ENCODE measurements at places on chromosomes 4 and X.

DNA sequence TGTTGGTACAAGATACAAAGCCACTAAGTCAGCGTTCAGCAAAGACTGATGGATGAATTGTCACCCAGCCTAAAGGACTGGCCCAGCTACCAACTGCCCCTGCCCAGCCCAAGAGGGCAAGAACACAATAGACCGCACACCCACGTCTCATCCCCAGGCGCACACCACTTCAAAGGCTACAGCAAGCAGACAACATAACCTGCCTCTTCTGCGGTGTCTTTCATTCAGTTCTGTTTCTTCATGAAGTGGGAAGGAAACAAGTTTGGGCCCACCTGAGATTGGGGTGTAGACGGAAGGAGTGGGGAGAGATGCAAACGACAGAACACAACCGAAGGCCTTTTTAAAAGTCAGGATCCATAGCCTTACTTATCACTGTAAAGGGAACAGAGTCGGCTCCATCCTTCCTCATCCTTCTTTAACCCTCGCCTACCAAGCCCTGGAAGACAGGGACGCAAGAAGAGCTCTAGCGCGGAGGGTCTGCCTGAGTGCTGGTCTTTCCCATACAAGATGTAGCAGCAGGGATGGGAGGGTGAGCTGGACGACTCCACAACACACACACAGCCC is 691 bp downstream of the SCARB2 start:
- DNase-seq, result peak; percentile 28
- H3K4me3 ChIP-seq, result peak overlapping the region; percentile 75
- peaks cover 30% of the 10 kb centered on the region for H3K27me3 ChIP-seq
- H3K27ac ChIP-seq, result peak overlapping the region; percentile 70
- no peaks in the 10 kb centered on the region for H3K36me3 ChIP-seq

GRCh38 chr4:151485541-151486131 is 76.7 kb downstream of the FHIP1A start:
- no peak for DNase-seq
- no peak overlapping the region for H3K4me3 ChIP-seq

GRCh38 chr4:121227341-121227792 is 63.2 kb upstream of the TNIP3 start:
- H3K4me1 ChIP-seq, result peaks cover 7% of the 10 kb centered on the region
- peaks cover 3% of the 10 kb centered on the region for H3K27me3 ChIP-seq
- H3K27ac ChIP-seq, result no peak overlapping the region

DNA sequence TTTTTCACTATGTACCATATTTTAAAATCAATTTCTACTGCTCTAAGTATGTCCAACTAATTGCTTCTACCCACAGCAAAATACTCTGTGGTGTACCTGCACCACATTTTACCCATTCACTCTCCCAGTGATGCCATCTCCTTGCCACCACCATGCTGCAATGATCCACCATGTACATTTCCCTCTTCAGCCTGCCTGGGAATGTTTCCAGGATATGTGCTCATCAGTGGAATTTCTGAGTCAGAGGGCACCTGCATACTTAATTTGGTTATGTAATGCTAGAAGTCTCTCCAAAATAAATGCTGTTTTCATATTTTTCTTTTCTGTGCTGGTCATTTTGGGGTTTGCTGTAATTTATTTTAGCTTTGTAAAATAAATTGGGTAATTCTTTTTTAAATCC is 33.2 kb upstream of the OCIAD2 start:
- H3K4me3 ChIP-seq, result no peak overlapping the region
- no peaks in the 10 kb centered on the region for H3K36me3 ChIP-seq
- no peak for DNase-seq
- H3K27me3 ChIP-seq, result peaks cover 15% of the 10 kb centered on the region
- peaks cover 3% of the 10 kb centered on the region for H3K4me1 ChIP-seq
- H3K27ac ChIP-seq, result no peak overlapping the region

DNA sequence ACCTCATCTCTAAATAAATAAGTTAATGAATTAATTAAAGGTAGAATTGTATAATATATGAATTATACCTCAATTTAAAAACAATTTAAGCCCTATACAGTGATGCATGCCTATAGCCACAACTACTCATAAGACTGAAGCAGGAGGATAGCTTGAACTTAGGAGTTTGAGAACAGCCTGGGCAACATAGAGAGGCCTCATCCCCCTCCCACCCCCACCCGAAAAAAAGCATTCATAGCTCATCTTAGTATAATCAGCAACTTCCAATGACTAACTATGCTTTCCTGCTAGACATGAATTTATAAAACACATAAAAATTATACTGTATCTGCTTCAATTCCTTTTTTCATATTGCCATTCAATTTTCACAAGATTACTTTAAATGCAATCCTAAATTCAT is 1.6 kb downstream of the LRBA start:
- H3K36me3 ChIP-seq, result peaks cover 18% of the 10 kb centered on the region
- H3K4me3 ChIP-seq, result peak overlapping the region; percentile 100
- H3K27me3 ChIP-seq, result no peaks in the 10 kb centered on the region
- H3K27ac ChIP-seq, result no peak overlapping the region
- no peak for DNase-seq
- H3K4me1 ChIP-seq, result peaks cover 22% of the 10 kb centered on the region

- no peak for DNase-seq
- no peak overlapping the region for H3K4me3 ChIP-seq
- H3K27ac ChIP-seq, result no peak overlapping the region
- H3K4me1 ChIP-seq, result no peaks in the 10 kb centered on the region
- H3K27me3 ChIP-seq, result no peaks in the 10 kb centered on the region
Measured at GRCh38 chr4:158356301-158356700, 146.0 kb downstream of the TMEM144 start.

GRCh38 chr4:184420881-184421416 is 53.4 kb downstream of the IRF2 start:
- H3K27ac ChIP-seq, result peak overlapping the region; percentile 88
- H3K36me3 ChIP-seq, result peaks cover 62% of the 10 kb centered on the region
- peak; percentile 33 for DNase-seq
- H3K4me3 ChIP-seq, result peak overlapping the region; percentile 72

DNA sequence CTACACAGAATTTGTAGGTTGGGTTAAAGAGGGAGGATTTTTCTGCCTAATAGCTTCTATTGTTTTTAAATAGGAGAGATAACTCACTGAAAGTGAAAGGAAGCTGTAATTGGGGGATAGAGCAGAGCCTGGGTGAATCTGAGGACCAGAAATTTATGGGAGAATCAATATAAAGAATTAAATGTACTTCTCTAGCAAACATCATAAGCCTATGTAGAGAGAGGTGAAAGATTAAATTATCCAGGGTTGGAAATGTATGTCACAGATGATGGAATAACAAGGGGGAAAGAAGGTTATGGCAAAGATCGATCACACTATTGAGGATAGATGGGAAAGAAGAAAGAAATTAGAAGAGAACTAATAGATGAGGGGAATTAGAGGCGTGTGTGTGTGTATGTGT is 104.4 kb upstream of the DCAF8L1 start:
- H3K36me3 ChIP-seq, result no peaks in the 10 kb centered on the region
- no peaks in the 10 kb centered on the region for H3K27me3 ChIP-seq
- no peak overlapping the region for H3K4me3 ChIP-seq
- DNase-seq, result no peak
- H3K4me1 ChIP-seq, result no peaks in the 10 kb centered on the region

GRCh38 chr4:139137763-139138162 is 39.3 kb downstream of the ELF2 start:
- no peaks in the 10 kb centered on the region for H3K27me3 ChIP-seq
- peaks cover 11% of the 10 kb centered on the region for H3K36me3 ChIP-seq
- no peak for DNase-seq
- no peak overlapping the region for H3K4me3 ChIP-seq

GRCh38 chr4:45931154-45931553 is 192.7 kb downstream of the GABRG1 start:
- H3K27ac ChIP-seq, result no peak overlapping the region
- no peaks in the 10 kb centered on the region for H3K4me1 ChIP-seq
- no peak for DNase-seq
- no peaks in the 10 kb centered on the region for H3K36me3 ChIP-seq
- H3K27me3 ChIP-seq, result no peaks in the 10 kb centered on the region
- no peak overlapping the region for H3K4me3 ChIP-seq

DNA sequence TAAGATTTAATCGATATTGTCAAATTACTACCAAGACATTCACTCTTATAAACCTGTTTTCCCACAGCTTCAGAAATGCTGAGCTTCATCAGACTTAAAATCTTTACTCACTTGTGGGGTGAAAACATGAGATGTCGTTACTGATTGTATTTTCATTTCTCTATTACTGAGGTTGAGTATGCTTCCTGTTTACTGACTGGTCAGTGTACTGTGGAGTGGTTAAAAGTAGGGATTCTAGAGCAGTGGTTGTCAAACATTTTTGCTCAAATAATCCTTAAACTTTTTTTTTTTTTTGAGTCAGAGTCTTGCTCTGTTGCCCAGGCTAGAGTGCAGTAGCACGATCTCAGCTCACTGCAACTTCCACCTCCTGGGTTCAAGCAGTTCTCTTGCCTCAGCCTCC is 50.3 kb downstream of the NSUN7 start:
- peaks cover 2% of the 10 kb centered on the region for H3K4me1 ChIP-seq
- H3K4me3 ChIP-seq, result no peak overlapping the region
- H3K27ac ChIP-seq, result no peak overlapping the region
- peaks cover 4% of the 10 kb centered on the region for H3K27me3 ChIP-seq
- DNase-seq, result no peak
- no peaks in the 10 kb centered on the region for H3K36me3 ChIP-seq

GRCh38 chrX:134670134-134670924 is 12.1 kb upstream of the PLAC1 start:
- H3K27me3 ChIP-seq, result no peaks in the 10 kb centered on the region
- peaks cover 2% of the 10 kb centered on the region for H3K4me1 ChIP-seq
- H3K4me3 ChIP-seq, result no peak overlapping the region
- DNase-seq, result no peak
- H3K36me3 ChIP-seq, result no peaks in the 10 kb centered on the region

- no peak overlapping the region for H3K4me3 ChIP-seq
- H3K36me3 ChIP-seq, result no peaks in the 10 kb centered on the region
- no peak overlapping the region for H3K27ac ChIP-seq
- H3K27me3 ChIP-seq, result peaks cover 9% of the 10 kb centered on the region
Measured at GRCh38 chr4:120081726-120082125, 15.1 kb upstream of the MAD2L1 start.

DNA sequence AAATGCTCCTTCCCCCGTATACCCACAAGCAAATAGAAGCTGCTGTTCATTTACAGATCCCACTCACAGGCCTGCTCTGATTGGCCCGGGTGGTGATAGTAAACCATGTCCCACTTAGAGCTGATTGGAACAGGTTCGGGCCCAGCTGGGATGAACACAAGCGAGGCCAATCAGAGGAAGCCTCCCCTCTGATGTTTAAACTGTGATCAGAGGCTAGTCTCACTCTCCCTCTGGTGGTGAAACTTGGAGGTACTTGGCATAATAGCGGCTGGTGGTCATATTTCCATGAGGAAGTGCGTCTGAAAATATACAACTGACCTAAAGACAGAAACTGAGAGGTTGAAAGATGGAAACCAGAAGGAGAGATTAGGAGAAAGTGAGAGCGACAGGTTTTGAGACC is 51.5 kb upstream of the TRPC3 start:
- no peak overlapping the region for H3K27ac ChIP-seq
- H3K27me3 ChIP-seq, result peaks cover 13% of the 10 kb centered on the region
- H3K36me3 ChIP-seq, result no peaks in the 10 kb centered on the region
- no peak overlapping the region for H3K4me3 ChIP-seq
- no peaks in the 10 kb centered on the region for H3K4me1 ChIP-seq

GRCh38 chrX:138408101-138408500 is 303.4 kb downstream of the FGF13 start:
- no peaks in the 10 kb centered on the region for H3K36me3 ChIP-seq
- H3K4me3 ChIP-seq, result no peak overlapping the region
- H3K4me1 ChIP-seq, result no peaks in the 10 kb centered on the region
- DNase-seq, result no peak
- no peaks in the 10 kb centered on the region for H3K27me3 ChIP-seq

DNA sequence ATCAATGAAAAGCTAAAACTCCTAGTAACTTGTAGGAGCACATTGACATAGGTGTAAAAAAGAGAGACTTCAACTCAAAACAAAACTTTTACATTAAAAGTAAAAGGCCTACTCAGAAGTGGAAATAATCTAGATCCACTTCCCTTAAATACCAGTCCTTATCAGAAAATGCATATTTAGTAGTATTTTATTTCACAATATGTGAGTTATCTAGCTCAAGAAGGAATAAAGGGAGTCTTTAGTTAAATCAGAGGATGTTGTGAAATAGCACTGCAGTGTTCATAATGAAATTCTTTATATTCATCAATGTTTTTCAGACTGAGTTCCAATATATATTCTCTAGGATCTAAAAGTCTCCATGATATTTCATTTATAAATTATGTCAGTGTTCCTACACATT is 715.0 kb downstream of the GRID2 start:
- no peak for DNase-seq
- no peaks in the 10 kb centered on the region for H3K36me3 ChIP-seq
- H3K4me3 ChIP-seq, result no peak overlapping the region
- no peaks in the 10 kb centered on the region for H3K27me3 ChIP-seq
- H3K4me1 ChIP-seq, result no peaks in the 10 kb centered on the region
- no peak overlapping the region for H3K27ac ChIP-seq
